ENCODE measurements at places on chromosomes 2 and 18.

- DNase-seq, result no peak
Observed at GRCh38 chr2:215601990-215602721, 166.3 kb upstream of the FN1 start.

DNA sequence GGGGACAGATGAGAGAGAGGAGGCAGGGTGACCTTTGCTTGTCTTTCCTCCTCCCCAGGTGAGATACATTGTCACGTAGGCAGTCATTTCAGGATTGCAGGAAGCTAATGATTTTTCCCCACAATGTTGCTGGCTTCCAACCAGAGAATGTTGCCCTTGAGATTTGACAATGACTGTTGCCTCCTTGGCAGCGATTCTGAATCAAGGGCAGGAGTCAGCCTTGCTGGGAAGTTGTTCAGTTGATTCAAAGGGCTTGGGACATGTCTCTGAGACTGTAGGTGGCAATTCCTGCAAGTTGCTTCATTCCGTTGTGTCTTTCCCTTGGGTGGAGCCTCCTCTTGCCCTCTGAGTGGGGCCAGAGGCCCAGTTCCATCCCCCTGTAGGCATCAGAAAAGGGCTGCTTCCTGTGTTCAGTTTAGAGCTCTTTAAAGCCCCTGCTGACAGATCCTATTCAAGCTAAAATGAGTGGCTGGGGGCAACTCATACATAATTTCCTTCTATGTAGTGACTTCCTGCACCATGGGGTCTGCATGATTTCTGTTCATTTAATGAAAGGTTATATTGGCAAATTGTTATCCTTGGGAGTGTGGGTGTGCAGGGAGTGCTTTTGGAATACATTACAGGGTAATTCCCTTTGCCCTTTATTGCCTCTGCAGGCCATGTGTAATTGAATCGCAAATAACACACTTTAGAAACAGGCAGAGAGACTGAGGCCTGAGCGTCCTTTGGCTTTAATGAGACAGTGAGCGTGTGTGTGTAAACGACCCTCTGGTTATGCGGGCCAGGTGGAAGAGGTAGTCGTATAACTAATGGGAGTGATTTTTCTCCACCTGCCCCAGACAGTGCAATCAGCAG is 52.4 kb downstream of the GPR39 start:
- no peak for DNase-seq

DNA sequence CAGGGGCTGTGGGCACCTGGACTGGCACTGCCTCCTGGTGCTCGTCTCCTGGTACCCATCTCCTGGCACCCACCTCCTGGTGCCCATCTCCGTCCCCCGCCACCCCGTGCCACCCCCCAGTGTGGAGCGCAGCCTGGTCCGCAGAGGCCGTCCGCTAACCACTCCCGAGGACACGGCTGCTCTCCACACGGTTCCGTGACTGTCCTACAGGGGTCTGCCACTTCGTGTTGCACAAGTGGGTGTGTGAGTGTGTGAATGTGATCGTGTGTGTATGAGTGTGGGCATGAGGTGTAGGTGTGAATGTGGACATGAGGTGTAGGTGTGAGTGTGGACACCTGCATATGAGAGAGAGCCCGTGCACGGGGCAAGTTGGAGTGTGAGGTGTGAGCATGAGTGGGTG is 119.4 kb upstream of the HS6ST1 start:
- DNase-seq, result no peak

DNA sequence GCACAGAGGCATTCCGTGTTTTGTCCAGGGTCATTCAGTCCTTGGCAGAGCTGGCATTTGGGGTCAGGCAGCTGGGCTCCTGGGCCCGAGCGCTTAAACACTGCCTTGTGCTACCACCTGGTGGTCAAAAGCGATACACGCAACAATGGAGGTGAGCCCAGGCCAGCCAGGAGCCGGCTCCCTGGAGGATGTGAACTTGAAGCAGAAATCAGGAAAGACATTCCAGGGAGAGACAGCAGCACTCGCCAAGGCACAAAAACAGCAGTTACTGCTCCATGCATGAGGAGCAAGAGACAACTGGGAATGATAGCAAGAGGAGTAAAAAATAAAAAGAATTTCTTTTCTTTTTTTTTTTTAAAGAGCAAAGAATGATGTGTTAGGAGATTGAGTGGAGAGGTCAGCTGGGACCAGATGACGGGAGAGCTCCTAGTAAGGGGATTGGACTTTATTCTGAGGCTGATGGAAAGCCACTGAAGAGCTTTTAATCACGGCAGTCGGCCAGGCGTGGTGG is 20.7 kb downstream of the SCYGR8 start:
- DNase-seq, result peak; percentile 82

DNA sequence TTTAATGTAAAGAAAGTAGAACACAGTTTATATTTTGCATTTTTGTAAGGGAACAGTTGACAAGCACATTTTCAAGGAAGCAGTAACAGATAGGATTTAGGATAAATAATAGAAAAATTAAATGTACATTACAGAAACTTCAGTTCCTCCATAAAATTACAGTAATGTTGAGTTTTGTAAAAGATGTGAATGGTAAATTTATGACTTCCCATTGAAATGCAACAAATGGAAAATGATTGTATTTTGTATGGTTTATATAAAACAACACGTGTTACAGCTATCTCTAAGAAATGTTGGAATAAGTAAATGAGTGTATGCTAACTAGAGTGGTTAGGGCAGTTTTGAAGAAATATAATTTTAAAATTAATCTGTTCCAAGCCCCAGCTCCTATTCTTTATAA is 227.3 kb downstream of the PARD3B start:
- DNase-seq, result no peak

DNA sequence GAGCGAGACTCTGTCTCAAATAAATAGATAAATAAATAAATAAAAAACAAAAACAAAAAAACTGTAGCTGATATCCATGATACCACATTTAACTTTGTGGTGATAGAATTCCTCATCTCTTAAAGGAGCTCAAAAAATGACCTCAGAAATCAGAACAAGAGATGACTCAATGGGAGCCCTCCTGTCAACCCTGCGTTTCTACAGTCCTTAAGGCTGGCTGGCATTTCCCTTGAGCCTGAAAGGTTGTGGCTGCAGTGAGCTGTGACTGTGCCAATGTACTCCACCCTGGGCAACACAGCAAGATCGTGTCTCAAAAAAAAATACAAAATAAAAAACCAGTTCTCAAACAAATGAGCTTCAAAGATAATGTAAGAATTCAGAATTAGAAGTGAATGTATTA is 40.4 kb downstream of the CHST9 start:
- no peak for DNase-seq

DNA sequence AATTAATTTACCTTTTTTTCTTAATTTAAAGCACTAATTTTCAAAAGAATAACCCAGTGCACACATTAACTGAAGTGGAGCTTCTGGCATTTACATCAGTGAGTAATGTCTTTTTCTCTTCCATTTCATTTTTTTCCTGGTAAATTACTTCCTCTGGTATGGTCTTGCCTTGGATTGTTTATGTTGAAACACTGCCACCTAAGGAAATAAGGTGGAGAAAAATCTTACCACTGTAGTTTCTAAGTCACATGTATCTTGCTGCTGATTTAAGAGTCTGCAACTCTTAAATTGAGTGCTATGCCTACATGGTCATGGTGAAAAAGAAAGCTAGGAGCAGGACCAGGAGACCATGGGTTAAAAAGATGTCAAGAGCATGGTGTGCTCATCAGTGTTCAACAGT is 51.0 kb downstream of the TTC27 start:
- DNase-seq, result no peak

DNA sequence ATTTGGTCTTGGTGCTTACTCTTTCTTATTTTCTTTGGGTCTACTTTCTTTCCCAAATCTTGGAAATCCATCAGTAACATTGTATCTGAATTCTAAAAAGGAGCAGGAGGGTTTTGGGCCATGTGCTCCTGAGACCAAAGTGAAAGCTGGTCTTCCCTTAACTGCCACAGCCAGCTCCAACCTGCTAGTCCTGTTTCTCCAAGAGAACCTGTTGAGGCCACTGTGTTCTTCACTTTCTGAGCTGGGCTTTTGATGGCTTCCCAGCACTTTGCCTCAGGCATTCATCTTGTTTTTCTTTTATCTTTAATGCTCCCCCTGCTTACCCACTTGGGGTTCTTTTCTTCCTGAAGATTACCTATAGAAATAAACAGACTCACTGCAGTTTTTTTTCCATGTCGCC is 53.3 kb downstream of the ARHGAP28 start:
- no peak for DNase-seq

DNA sequence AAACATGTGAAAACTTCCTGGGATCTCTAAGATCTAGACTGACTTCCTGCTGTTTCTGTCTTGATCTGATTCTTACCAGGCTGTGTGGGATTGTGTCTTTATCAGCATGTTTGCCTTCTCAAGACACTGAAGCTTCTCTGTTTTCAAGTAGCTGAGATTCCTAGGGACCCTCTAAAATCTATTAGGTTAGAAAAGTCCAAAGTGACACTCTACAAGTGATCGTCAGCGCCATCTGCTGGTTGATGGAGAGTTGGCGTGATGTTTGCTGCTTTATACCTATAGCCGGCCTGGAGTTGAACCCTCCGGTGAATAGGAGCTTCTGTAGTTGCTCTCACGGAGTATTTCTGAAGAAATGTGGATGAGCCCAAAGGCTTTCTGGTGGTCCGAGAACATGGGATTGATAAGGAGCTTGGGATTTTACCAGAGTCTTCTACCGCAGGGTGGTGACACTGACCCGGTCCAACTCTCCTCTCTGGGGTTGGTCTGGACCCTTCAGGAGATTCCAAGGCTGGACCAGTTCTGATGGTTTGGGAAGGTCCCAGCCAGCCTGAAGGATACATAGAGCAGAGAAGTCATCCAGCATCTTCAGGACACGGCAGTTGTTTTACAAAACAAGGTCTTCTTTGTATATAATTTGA is 96.0 kb upstream of the TTC39C start:
- DNase-seq, result peak; percentile 22

GRCh38 chr2:68931799-68932198 is 20.9 kb downstream of the GKN2 start:
- no peak for DNase-seq

- no peak for DNase-seq
Observed at GRCh38 chr2:108542071-108542470, 7.8 kb downstream of the LIMS1 start.

GRCh38 chr2:26002632-26003310 is 20.5 kb upstream of the KIF3C start:
- DNase-seq, result peak; percentile 38

- DNase-seq, result no peak
Observed at GRCh38 chr2:204019572-204020501, 83.3 kb downstream of the ICOS start.

DNA sequence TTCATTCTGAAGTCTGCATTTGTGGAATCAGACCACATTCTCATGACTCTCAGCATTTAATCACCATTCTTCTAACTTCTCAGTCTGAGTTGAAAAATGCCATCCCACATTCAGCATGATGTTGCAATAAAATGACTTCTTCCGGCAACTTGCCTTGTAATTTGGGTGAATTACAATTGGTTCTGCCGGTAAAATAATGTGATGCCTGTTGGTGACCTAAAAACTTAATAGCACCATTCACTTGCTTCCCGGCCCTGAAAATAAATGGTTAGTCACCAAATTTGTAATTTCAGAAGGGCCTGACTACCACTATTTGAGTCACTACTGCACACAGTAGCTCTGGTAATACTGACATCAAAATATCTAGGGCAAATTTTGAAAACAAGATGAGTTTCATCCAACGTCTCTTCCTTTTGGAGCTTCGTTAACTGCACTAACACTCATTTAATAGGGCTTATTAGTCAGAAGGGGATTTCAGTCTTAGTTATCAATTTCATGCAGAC is 637.1 kb upstream of the CHAC2 start:
- DNase-seq, result no peak

GRCh38 chr2:212264187-212264586 is 274.4 kb downstream of the ERBB4 start:
- no peak for DNase-seq

- no peak for DNase-seq
Observed at GRCh38 chr2:88627856-88628570, 749 bp upstream of the EIF2AK3 start.

DNA sequence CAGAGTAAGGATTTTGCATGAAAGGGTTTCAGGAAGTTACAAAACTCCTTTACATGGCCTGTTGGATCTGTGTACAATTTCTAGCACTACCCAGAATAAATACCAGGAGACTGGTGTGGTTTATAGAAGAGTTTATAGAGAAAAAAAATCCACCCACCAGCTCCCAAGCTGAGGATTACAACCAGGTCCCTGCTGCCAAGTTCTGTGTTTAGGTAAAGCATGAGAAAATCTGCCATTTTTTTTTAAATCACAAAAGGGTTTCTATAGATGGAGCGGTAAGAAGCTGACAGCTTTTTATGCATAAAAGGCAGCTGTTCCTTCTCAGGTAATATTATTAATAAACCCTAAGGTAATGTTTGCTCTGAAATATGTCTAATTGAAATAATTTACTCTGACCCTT is 545.4 kb upstream of the ZEB2 start:
- DNase-seq, result peak; percentile 51

GRCh38 chr2:191255756-191256312 is 10.6 kb downstream of the MYO1B start:
- DNase-seq, result no peak

GRCh38 chr18:14961991-14962390 is 214.0 kb downstream of the ANKRD30B start:
- DNase-seq, result no peak

DNA sequence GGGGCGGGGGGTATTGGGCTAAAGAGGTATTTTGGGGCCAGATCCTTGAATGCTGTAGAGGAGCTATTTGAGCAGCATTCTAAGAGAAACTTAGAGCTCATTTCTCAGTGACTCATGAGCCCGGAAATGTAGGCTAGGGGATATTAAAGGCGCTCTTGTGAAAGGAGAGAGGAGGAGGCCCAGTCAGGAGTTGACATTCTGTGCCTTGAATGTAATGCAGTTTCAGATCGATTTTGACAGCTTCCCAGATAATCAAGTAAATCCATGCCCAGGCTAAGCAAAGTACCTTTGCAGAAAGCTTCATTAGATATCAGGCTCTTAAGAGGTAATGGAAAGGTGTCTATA is 1.5 kb downstream of the CAB39 start:
- DNase-seq, result peak; percentile 8

DNA sequence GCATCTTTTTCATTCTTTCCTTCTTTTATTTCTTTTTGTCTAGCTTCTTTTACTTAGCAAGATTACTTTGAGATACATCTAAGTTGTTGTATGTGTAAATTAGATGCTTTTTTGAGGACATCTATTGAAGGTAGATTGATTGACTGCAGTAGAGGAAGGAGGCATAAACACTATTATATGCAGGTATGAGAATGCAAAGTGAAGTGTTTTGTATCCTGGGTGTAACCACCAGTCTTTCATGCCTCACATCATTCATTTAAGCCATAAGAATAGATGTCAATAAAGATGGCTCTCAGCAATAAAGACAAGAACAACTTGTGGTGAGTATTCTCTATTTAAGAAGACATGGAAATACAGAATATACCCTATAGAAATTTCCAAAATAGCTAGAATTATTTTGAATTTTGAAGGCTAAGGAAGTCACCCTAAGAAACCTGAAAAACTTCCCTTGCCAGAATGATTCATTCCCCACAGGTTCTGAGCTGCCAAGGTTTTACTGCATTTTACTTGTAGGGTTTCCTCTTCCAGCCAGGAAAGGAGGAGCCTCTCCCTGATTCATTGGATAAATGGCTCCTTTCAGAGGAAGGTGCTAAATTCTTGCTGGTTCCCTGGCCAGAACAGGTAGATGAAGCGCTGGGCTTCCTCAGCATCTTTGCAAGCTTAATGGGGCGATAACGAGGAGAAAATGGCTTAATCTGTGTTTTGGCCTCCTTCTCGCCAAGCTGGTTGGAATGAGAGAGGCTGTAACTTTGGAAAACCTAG is 279.8 kb upstream of the SLC14A2 start:
- DNase-seq, result no peak

- no peak for DNase-seq
Observed at GRCh38 chr18:25553631-25554263, 201.8 kb upstream of the ZNF521 start.

- DNase-seq, result no peak
Observed at GRCh38 chr2:132270255-132270654, 108.5 kb upstream of the ANKRD30BL start.
